Cardiac septum (tissue), 1 donor: ENCODE measurements at places on chromosomes 6 and 20. TPM values are rescaled to one million over a fixed set of nuclear protein-coding genes. Genes with fewer than 3 reads are reported as not detected.

The SF3B5 gene
- 96.3 TPM for total RNA-seq

The FABP7 gene
- total RNA-seq, result not detected

The ULBP3 gene
- total RNA-seq, result 0.57 TPM

The TCF21 gene
- 2.0 TPM for total RNA-seq

The BIRC7 gene
- total RNA-seq, result 1.1 TPM

The FAM83C gene
- not detected for total RNA-seq

The LGSN gene
- not detected for total RNA-seq

The KLC4 gene
- 31.1 TPM for total RNA-seq

The SCRT2 gene
- not detected for total RNA-seq

The CAGE1 gene
- not detected for total RNA-seq
